ENCODE measurements at places on chromosomes 1 and 21.
A peak's percentile ranks its signal among the peaks of the same experiment; 100 is the strongest.

DNA sequence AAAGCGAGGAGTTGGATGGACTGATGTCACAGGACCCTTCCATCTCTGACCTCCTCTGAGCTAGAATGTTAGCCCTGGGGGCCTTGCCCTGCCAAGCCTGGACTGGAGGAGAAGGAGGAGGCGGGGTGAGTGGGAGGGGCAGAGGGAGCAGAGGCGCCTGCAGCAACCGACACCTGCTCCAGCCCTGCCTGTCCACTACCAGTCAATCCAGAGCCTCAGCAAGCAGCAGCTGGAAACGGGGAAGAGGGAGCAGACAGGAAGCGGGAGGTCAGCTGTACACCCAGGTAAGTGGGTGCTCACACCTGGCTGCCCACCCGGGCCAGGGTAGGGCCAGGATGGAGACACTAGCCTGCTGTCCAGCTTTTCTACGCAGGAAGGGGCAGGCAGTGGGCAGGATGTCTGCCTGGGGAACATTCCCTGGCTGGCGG lies at the start of gene IGFN1:
TSS of gene IGFN1 (plus strand) at position 201 of the 428 bp plus-strand sequence. CDS start 2,470 bp downstream, outside the sequence.
- DNase-seq = peak; percentile 58

DNA sequence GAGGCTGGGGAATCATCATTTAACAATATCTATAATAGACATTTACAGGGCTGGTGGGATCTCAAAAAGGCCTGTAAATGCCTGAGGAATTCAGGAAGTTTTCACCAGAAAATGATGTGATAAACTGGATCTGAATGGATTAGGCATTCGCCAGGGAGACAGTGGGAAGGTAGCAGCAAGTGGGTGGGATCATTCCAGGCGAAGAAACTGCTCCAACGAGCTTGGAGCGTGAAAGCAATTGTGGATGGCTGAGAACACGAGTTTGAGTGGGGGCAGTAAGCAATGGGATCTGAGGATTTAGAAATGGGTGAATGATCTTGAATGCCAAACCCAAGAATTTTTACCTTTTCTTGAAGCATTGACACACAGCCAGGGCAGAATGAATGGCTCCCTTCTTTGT lies 8.9 kb upstream of the NDUFS5 start:
- no peak for DNase-seq

GRCh38 chr1:160362168-160362957 lies 4.5 kb upstream of the NHLH1 start:
- no peak for DNase-seq

- peak; percentile 40 for DNase-seq
These were observed 332 bp downstream of the KCNJ6 start for GRCh38 chr21:37915941-37916309.

DNA sequence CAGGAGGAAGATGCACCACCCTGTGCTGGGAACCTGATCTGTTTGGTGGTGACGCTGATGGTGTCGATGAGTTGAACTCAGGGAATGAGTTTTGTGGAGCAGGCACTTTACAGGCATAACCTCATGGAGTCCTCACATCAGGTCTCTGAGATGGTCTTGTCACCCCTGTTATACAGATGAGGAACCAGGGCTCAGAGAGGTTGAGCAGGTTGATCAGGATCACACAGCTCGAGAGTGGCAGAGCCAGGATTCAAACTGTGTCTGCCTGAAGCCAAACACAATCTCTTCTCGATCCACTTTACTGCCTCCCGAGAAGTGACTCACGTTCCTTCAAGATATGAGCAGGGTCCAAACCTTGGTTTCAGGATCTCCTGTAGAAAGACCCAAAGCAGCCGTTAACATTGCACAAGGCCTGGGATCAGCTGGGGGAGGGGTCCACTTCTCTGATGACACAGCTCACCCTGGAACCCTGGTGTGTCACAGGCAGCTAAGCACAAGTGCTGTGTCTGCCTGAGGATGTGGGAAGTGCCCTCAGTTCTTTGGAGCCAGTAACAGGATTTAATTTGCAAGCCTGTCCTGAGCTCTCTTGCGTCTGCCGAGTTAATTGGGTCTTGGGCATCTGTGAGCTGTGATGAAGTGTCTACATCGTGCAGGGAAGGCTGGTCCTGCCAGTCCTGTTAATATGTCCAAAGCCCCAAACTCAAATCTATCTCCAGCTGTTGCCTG lies 65.4 kb upstream of the STUM start:
- no peak for DNase-seq

- no peak for DNase-seq
These were observed 154.8 kb downstream of the BACH1 start for GRCh38 chr21:29453511-29453910.

- DNase-seq = no peak
These were observed 70.8 kb downstream of the TIAM1 start for GRCh38 chr21:31273278-31273677.

GRCh38 chr1:150981177-150981804 lies 801 bp upstream of the ANXA9 start:
- DNase-seq = peak; percentile 87

All from DMS153 (cell line).